Keratinocyte (primary cell): ENCODE measurements at places on chromosomes 2 and 18. TPM values are rescaled to one million over a fixed set of nuclear protein-coding genes. Genes with fewer than 3 reads are reported as not detected.

Gene TMEM37
- 0.10 to 0.18 TPM (median 0.13 TPM) in 3 replicates for polyA plus RNA-seq

Gene SEPTIN10
- polyA plus RNA-seq = 44.9 to 72.6 TPM (median 71.8 TPM) in 3 replicates

Gene GALNT5
- 6.8 to 10.9 TPM (median 8.3 TPM) in 3 replicates for polyA plus RNA-seq

Gene GAD1
- polyA plus RNA-seq = 4.5 to 9.4 TPM (median 5.9 TPM) in 3 replicates

Gene BCS1L
- 56.6 to 62.3 TPM (median 57.7 TPM) in 3 replicates for polyA plus RNA-seq

- H3K36me3 ChIP-seq = no peaks in the 10 kb centered on the region
- H3K4me1 ChIP-seq = no peaks in the 10 kb centered on the region
- DNase-seq = no peak
- no peaks in the 10 kb centered on the region for H3K27me3 ChIP-seq
- no peak overlapping the region for H3K27ac ChIP-seq
Measured at GRCh38 chr18:13357289-13357688, 138.7 kb downstream of the LDLRAD4 start.

DNA sequence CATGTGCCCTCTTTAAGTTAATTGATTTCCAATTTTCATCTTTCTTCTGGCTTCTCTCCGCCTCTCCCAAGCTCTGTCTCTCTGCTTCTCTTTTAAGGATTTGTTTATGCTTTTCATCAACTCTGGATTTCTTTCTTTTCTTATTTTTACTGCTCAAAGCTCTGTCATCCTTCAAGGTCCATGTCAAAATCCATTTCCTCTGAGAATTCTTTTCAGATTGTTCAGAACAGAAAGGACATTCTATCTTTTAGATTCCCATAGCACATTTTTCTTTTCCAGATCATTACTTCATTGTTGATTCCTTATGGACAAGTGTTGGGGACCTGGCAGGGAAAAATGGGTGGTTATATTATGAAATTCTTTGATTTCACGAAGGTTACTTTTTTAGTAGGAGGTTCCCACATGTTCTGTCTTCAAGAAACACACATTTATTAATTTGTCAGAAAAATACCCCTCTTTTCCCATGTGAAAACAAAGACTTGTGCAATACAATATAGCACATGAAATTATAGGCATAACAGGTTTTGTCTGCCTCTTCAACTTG lies 12.3 kb downstream of the PMAIP1 start:
- peaks cover 22% of the 10 kb centered on the region for H3K4me1 ChIP-seq
- no peak for DNase-seq
- no peaks in the 10 kb centered on the region for H3K36me3 ChIP-seq
- H3K27me3 ChIP-seq = no peaks in the 10 kb centered on the region
- H3K4me3 ChIP-seq = no peak overlapping the region
- no peak overlapping the region for H3K27ac ChIP-seq

DNA sequence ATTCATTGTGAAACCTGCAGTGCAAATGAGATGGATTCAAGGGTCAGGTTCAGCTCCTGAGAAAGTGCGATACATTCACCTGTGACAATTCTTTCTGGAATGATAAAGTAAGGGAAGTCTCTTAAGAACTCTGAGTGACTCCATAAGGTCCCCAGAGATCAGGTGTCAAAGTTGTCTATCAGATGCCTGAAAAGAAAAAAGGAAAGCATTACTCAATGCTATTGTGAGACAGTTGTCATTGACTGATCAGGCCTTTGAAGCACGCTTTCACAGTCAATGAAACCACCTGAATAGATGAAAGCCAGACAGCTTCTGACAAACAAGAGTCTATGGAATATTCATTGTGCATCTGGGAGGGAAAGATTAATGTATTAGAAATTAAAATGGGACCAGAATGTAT lies 252.7 kb upstream of the GALNT5 start:
- no peaks in the 10 kb centered on the region for H3K36me3 ChIP-seq
- H3K27me3 ChIP-seq = peaks cover 2% of the 10 kb centered on the region
- no peak overlapping the region for H3K27ac ChIP-seq

DNA sequence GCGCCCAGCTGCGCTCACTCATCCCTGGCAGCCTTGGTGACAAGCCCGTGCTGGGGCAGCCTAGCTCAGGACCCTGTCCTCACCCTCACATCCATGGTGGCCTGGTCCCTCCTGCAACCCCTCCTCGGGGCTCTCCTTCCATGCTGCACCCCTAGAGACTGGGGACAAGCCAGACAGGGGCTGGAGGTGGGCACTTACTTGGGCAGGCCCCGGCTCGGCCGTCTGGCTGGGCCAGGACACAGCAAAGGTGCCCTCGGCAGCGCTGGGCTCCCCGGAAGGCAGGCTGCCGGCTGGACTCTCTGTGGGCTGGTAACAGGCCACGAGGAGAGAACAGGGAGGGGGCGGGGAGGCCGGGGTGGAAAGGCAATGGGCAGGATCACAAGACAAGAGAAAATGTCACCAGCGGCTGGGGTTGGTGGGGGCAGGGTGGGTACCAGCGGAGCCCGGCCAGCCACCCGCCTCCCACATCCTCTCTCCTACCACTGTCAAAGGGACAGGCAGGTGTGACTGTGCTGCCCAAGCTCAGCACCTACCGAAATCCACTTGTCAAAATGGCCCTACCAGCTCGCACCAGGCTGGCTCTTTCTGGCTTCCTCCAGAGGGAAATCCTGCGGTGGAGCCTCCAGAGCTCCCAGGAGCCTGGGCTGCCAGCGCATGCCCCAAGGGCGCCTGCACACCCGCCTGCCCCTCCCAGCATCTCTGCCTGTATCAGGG lies 54.7 kb downstream of the BIN1 start:
- H3K4me3 ChIP-seq = no peak overlapping the region
- H3K4me1 ChIP-seq = no peaks in the 10 kb centered on the region
- no peak overlapping the region for H3K27ac ChIP-seq
- no peak for DNase-seq
- H3K27me3 ChIP-seq = no peaks in the 10 kb centered on the region

- peaks cover 5% of the 10 kb centered on the region for H3K36me3 ChIP-seq
- DNase-seq = no peak
- no peaks in the 10 kb centered on the region for H3K27me3 ChIP-seq
- H3K4me1 ChIP-seq = peaks cover 16% of the 10 kb centered on the region
- no peak overlapping the region for H3K4me3 ChIP-seq
Measured at GRCh38 chr2:120261387-120262006, 8.8 kb downstream of the RALB start.

DNA sequence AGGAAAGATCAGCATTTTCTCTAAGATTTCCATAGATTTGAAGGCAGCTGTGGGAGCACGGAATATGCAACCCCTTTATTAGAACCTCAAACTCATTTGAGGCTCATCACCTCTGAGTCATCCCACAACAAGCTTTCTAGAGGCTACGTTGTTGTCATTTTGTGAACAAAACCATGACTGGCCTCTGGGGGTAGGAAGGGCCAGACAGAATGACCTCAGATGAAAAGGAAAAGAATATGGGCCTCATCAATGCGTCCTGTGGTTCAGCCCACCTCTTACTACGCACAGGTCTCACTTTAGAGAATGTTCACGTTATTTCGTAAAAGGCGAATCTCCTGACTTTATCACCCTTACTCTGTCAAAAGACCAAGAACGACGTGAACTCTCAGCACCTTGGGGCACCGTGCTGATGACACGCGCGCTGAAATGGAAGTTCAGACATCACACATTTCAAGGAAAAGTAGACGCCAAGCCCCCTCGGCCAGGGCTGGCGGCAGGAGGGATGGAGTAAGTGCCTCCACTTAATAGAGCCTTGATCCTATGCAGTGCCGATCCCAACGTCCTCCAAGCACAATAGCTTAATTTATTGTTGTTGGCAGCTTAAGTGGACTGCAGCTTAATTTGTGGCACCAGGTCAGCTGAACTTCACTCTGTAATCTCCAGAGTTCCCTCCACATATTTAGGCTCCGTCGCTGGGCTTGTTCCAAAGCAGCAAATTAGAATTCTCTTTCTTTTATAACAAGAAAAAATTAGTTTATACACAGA lies 208.3 kb downstream of the EIPR1 start:
- H3K27me3 ChIP-seq = no peaks in the 10 kb centered on the region
- no peak for DNase-seq
- H3K4me1 ChIP-seq = peaks cover 35% of the 10 kb centered on the region
- peak overlapping the region; percentile 4 for H3K4me3 ChIP-seq
- no peaks in the 10 kb centered on the region for H3K36me3 ChIP-seq

- peak overlapping the region; percentile 99 for H3K27ac ChIP-seq
- peak; percentile 40 for DNase-seq
- no peaks in the 10 kb centered on the region for H3K36me3 ChIP-seq
Measured at GRCh38 chr18:12608301-12608700, 49.6 kb downstream of the SPIRE1 start.

GRCh38 chr2:241865957-241866789 lies 3.4 kb upstream of the RTP5 start:
- no peaks in the 10 kb centered on the region for H3K36me3 ChIP-seq
- no peaks in the 10 kb centered on the region for H3K4me1 ChIP-seq
- DNase-seq = no peak
- no peak overlapping the region for H3K4me3 ChIP-seq

DNA sequence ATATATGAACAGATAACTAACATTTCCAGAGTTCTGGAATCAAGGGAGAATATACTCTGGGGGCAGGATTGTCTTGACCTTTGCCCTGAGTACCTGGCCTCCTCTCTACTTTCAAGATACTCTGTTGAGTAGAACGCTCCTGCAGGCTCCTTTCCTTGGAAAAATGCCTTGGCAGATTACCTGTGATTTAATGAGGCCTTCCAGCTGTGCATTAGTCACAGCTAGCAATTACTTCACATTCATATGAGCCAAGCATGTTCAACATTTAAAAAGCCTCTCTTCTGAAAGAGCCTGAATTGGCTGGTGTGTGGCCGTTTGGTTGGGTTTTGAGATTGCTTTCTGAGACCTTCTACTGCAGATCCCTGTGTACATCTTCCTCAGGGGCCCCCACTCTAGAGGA lies 142.2 kb downstream of the PLCL1 start:
- no peak for DNase-seq
- no peaks in the 10 kb centered on the region for H3K4me1 ChIP-seq
- H3K36me3 ChIP-seq = no peaks in the 10 kb centered on the region
- no peaks in the 10 kb centered on the region for H3K27me3 ChIP-seq
- H3K4me3 ChIP-seq = no peak overlapping the region
- no peak overlapping the region for H3K27ac ChIP-seq

DNA sequence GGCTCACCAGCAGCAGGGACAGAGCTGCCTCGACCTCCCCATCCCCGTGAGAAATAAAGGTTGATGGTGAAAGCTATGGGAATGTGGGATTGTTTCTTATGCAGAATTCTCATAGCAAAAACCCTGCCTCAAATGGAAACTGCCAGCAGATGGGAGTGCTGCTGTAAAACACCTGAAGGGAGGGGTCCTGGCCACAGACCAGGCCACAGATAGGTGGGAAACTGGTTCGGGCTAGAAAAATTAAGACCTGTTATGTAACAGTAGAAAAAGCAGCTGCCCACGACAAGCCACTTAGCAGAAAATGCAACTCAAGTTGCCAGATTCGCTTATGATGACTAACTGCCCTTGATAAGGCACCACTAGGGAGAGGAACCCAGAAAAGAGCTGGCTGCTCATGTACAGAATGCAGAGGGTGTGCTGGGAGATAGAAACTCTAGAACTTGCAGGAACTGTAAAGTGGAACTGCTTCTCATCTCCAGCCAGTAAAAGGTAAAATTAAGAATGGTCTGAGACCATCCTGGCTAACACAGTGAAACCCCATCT lies 114.5 kb upstream of the SALL3 start:
- no peak for DNase-seq
- no peak overlapping the region for H3K27ac ChIP-seq
- H3K27me3 ChIP-seq = no peaks in the 10 kb centered on the region
- no peak overlapping the region for H3K4me3 ChIP-seq
- no peaks in the 10 kb centered on the region for H3K4me1 ChIP-seq
- H3K36me3 ChIP-seq = no peaks in the 10 kb centered on the region

DNA sequence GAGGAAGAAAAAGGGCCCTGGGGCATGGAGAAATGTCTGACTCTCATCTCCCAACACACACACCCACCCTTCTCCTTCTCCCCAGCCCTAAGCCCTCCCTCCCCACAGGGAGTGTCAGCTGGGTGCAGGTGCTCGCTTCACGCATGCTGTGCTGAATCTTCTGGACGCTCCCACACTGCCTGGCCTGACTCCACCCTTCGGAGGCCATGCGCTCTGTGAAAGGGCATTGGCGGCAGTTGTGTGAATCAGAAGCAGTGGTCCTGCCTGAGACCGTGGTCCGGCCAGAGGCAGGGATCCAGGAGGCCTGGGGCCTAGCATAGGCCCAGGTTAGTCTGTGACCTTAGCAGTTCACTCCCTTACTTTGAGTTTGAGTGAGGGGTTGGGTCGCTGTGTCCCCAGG lies 57.1 kb downstream of the LONRF2 start:
- H3K27ac ChIP-seq = no peak overlapping the region
- H3K27me3 ChIP-seq = no peaks in the 10 kb centered on the region
- H3K36me3 ChIP-seq = no peaks in the 10 kb centered on the region
- no peak overlapping the region for H3K4me3 ChIP-seq
- DNase-seq = no peak

DNA sequence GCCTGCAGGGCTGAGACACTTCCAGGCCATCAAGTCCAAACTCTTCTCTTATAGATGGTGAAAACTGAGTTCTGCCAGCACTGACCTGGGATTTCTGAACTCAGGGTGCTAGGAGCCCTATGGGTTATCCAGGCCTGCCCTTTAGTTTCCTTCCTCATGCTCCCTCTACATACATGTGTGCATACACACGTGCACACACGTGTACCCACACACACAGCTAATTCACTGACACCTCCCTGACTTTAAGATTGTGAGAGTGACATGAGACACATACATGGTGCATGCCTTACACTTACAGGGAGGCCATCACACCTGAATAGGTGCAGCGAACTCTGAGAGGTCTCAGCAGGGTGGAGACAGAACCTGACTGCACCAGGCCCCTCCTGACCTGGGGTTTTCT lies 267.4 kb downstream of the CYP26B1 start:
- H3K4me1 ChIP-seq = peaks cover 2% of the 10 kb centered on the region
- no peak overlapping the region for H3K27ac ChIP-seq
- no peak overlapping the region for H3K4me3 ChIP-seq
- H3K27me3 ChIP-seq = peaks cover 5% of the 10 kb centered on the region

DNA sequence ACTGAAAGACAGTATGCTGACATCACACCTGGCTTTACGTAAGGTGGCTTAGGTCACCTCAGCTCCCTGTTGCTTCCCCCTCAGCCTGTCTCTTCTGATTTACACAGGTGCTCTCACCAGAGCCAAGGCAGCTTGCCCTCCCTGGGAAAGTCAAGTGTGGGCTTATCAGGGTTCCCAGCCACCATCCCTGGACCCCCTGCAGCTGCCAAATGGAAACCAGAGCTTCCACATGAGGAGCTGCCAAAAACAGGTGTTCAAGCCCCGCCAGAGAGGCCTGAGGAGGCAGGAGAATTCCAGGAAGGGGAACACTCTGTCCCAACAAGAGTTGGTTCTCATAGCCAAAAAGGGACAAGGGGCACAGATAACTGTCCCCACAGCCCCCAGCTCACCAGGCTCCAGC lies 266.7 kb downstream of the ATAD2B start:
- H3K27ac ChIP-seq = no peak overlapping the region
- no peak for DNase-seq
- H3K36me3 ChIP-seq = no peaks in the 10 kb centered on the region
- peaks cover 10% of the 10 kb centered on the region for H3K27me3 ChIP-seq
- no peak overlapping the region for H3K4me3 ChIP-seq
- H3K4me1 ChIP-seq = peaks cover 7% of the 10 kb centered on the region

DNA sequence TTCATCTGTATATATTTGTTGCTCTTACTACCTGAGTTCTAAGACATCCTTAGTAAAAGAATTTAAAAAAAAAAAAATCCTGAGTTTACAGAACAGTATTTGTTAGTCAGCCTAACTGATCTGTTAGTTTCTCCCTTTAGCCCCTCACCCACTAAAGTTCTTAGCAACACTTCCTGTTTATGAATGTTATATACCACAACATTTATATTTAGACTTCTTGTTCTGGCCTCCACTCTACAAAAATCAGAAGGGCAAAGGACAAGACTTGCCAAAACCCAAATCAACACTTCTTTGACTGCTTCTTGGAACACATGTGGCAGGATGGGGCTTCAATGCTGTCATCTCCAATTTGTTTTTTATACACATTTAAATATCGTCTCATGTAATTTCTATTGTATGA lies 71.1 kb downstream of the MGAT5 start:
- H3K4me3 ChIP-seq = no peak overlapping the region
- no peak for DNase-seq
- peaks cover 9% of the 10 kb centered on the region for H3K4me1 ChIP-seq
- H3K27me3 ChIP-seq = no peaks in the 10 kb centered on the region
- H3K27ac ChIP-seq = no peak overlapping the region
